ENCODE measurements at places on chromosomes 16 and 17. TPM values are rescaled to one million over a fixed set of nuclear protein-coding genes. Genes with fewer than 3 reads are reported as not detected.

LGALS9B gene
- not detected for total RNA-seq

DNA sequence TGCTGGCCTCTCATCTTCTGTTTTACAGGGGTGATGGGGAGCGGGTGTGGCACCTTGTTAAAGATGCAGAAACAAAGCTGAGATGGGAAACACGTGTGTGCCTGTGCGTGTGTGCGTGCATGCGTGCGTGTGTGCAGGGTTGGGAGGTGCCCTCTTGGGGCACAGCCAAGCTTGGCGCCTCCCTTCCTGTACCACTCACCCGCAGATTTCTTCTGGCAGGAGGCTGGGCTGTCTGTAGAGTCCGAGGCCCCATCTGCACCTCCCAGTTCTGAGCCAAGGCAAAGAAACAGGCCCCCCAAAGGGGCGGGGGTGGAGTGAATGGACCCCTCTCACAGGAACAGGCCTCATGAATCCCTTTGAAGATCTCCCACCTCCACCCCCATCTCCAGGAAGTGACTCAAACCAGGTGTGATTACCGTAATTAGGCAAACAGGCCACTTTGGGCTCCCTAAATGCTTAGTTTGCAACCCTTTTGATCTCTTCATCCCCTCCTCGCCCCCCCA is 20.9 kb downstream of the TNS4 start:
- peak; percentile 61 for DNase-seq

- DNase-seq = peak; percentile 49
Measured at GRCh38 chr17:79294459-79295071, 219.9 kb downstream of the ENGASE start.

DNA sequence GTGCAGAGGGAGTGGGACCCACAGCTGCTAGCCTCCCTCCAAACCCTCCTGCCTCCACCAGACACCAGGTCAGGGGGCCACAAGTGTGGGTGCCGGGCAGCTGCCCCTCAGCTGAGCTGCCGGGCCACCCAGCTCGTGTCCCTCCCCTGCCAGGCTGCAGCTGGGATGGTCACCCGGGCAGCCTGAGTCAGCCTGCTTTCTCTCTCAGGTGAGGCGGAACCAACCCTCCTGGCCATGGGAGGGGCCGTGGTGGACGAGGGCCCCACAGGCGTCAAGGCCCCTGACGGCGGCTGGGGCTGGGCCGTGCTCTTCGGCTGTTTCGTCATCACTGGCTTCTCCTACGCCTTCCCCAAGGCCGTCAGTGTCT is 6.9 kb downstream of the SLC16A3 start:
- DNase-seq = peak; percentile 67

DNA sequence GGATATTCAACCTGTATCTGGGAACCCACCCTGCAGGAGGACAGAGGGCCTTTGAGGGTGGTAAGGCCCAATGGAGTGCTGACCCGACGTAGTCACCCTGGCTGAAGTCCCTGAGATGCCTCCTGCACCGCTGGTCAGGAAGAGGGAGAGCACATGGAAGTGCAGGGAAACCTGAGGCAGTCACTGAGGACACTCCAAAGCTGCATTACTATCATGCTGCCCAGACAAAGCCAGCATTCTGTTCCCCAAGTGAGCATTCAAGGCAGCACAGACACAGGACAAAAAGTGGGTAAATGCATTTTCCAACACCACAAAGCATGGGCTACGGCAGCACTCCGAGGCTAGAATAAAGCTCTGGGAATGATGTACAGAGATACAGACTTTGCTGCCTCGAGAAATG is 46.8 kb upstream of the BCAR1 start:
- DNase-seq = no peak

- DNase-seq = no peak
Measured at GRCh38 chr17:45229681-45230409, 8.2 kb downstream of the FMNL1 start.

Measured in HT-29 (cell line).